Stimulated activated CD8-positive, alpha-beta memory T cell treated with anti-CD3 and anti-CD28 coated beads, Interleukin-15, amount 100 ng/mL, for 1 hour (primary cell): ENCODE measurements at places on chromosomes 7 and 10.

DNA sequence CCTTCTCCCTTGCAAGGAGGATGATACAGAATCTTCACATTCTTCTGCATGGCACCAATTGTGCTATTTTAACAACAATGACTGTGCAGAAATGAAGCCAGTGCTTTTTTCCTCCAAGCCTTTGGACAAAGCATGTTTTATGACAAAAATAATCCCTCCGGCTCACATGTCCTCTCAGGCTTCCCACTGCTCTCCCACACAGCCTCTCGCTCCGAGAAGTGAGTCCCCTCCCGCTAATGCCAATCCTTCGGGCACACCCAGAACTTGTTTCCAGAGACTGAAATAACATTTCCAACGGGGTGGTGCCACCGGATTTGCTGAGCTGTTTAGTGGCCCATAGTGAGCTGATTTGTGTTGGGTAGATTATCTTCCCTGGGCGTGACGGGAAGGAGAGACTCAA, 35.8 kb downstream of the RBM17 start:
- DNase-seq = no peak

- DNase-seq = no peak
Observed at GRCh38 chr7:157188091-157188665, 49.5 kb downstream of the UBE3C start.

GRCh38 chr7:106047184-106047583, 64.9 kb downstream of the SYPL1 start:
- DNase-seq = no peak

DNA sequence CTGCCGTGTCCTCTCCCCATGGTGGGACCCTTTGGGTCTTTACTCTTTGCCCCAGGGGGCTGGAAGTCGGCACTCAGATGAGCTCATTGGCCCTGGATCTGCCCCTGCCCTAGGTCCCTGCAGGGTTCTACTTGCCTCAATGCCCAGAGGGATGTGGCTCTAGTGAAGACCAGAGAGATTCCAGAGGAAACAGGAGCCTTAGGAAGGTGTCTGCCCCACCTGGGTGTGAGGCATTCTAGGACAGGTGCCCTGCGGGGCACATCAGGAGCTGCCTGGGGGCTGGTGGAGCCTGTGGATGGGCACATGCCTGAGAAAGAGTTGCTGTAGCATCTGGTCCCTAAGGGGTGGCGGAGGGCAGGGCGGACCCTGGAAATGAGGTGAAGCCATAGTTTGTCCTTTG, 128.6 kb downstream of the ADCY1 start:
- no peak for DNase-seq

- DNase-seq = no peak
Observed at GRCh38 chr10:8485032-8485431, 430.5 kb downstream of the GATA3 start.

DNA sequence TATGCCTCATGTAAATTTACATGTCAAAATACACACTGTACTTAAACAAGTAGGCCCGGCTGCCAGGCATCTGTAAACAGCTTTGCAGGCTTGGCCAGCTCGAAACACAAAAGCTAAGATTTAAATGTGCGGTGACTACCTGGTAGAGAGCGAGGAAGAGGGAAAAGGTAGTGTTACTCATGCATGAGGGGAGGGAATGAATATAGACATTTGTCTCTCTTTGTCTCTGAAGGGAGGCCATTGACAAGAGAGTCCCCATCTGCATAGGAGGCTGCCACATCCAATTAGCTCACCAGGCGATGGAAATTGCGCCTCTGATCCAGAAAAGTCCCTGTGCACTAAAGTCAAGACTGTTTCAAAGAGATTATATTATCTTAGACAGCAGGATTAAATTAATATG, 535.8 kb downstream of the PTPRN2 start:
- DNase-seq = no peak

- no peak for DNase-seq
Observed at GRCh38 chr10:67914777-67915340, 30.4 kb downstream of the SIRT1 start.

DNA sequence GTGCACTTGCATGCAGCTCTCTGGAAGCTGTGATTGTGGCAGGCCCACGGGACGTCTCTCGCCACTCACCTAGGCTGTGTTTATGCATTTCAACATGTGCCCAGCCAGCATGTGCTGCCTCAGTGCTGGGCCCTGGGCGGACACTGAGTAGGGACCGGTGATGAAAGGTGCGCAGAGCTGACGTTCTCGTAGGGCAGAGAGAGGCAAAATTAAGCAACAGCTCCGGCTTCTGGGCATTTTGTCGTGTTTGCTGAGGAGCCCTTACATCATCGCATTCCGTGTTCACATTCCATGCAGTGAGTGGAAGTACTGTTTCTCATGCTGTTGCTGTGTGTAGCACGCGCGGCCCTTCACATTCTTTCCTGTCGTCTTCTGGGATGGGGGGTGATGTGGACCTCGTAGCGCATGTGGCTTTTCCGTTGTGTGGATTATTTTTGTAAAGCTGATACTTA, 50.5 kb downstream of the PRF1 start:
- DNase-seq = no peak

DNA sequence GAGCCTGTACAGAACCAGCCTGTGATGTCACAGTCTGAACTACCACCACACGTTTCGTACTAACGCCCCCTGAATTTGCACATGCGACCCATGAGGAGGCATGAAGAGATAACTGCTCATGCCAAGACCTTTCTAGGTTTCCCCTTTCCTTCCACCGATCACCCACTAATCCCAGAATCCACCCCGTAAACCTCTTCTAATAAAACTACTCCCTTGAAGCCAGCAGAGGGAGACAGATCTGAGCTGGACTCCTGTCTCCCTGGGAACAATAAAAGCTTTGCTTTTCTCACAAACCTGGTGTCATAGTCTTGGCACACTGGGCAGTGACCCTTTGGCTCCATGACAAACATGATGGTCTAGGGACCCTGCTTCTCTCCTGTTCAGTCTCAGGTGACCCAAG, 144.5 kb downstream of the FRMD4A start:
- DNase-seq = no peak

DNA sequence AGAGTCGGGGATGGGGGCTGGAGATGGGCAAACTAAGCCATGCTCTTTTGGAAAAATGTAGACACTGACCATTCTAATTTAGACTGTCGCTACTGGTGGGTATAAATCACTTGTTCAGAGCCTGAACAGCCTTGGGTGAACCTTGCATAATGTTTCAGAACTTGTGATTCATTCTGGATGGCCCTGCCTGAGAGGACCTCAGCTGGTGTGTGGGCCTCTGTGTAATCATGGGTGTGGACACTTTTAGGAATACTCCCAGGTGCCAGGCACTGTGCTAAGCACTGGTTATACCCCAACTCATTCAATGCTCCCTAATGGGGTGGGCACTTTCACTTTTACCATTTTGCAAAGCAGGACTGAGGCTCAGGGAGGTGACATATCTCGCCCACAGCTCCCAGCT, 26.8 kb upstream of the TM9SF3 start:
- DNase-seq = no peak

GRCh38 chr7:45601094-45601493, 26.9 kb downstream of the ADCY1 start:
- DNase-seq = no peak

DNA sequence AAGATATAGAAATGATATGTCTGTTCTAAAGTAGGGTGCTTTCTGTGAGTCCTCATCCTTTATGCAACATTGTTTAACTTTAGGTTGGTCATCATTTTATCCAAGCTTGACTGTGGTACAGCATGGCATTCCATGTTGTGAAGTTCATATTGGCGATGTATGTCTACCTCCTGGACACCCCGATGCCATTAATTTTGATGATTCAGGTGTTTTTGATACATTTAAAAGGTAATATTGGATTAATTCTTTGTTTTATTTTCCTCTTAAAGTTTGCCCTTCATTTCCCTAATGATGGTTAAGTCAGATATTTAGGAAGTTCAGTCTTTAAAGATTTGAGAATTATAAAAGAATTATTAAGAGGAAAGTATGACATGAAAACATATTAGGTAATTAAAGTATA, 21.3 kb downstream of the HBP1 start:
- DNase-seq = no peak

- no peak for DNase-seq
Observed at GRCh38 chr7:1022801-1023465, 21.4 kb upstream of the GPR146 start.

- no peak for DNase-seq
Observed at GRCh38 chr7:129465080-129465479, 30.8 kb downstream of the STRIP2 start.

GRCh38 chr10:74977913-74978847, 133.3 kb upstream of the SAMD8 start:
- DNase-seq = peak; percentile 3

GRCh38 chr10:127376071-127376470, 173.0 kb upstream of the NPS start:
- no peak for DNase-seq

DNA sequence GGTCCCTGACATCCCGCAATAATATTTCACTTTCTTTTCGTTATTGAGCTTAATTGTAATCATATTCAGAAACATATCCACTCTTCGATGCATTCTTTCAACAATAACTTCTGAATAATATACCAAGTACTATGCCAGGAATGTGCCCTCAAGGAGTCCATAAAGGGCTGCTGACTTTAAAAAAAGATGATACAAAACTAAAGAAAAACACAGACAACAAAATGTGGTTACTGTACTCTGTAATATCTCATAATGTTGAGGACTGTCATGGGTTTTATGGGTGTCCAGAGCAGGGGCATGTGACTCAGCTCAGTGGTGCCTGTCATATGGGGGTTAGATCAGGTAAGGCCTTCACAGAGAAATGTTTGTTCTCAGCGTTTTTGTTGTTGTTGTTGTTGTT, 73.7 kb downstream of the ARL4A start:
- no peak for DNase-seq

DNA sequence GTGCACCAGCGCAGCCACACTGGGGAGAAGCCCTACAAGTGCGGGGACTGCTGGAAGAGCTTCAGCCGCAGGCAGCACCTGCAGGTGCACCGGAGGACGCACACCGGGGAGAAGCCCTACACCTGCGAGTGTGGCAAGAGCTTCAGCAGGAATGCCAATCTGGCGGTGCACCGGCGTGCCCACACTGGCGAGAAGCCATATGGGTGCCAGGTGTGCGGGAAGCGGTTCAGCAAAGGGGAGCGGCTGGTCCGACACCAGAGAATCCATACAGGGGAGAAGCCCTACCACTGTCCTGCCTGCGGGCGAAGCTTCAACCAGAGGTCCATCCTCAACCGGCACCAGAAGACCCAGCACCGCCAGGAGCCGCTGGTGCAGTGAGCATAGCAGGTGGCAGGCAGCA, 12.9 kb downstream of the ZSCAN25 start:
- no peak for DNase-seq

GRCh38 chr10:48322017-48322416, 15.5 kb downstream of the MAPK8 start:
- DNase-seq = no peak

DNA sequence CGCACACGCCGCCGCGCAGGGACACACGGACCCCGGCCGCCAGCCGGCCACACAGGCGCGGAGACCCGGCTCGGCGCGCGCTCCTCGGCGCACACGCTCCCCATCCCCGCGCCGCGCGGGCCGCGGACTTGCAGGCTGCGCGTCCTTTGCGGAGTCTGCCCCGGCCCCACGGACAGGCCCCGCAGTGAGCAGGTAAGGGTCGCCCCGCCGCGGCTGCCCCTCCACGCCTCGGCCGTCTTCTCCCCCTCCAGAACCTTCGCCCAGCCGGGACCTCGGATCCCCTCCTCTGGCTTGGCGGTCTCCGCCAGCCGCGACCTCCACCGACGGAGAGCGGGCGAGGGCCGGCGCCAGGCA, 356 bp downstream of the ADCYAP1R1 start:
- no peak for DNase-seq

GRCh38 chr7:1055956-1056784, 11.8 kb downstream of the GPR146 start:
- no peak for DNase-seq

GRCh38 chr7:101510297-101510696, 118.8 kb downstream of the MYL10 start:
- DNase-seq = no peak

GRCh38 chr7:25625306-25625992, 397.2 kb upstream of the NPVF start:
- no peak for DNase-seq
